Body of pancreas (tissue), 4 donors: ENCODE measurements at places on chromosomes 16 and 17. TPM values are rescaled to one million over a fixed set of nuclear protein-coding genes. Genes with fewer than 3 reads are reported as not detected.

DNA sequence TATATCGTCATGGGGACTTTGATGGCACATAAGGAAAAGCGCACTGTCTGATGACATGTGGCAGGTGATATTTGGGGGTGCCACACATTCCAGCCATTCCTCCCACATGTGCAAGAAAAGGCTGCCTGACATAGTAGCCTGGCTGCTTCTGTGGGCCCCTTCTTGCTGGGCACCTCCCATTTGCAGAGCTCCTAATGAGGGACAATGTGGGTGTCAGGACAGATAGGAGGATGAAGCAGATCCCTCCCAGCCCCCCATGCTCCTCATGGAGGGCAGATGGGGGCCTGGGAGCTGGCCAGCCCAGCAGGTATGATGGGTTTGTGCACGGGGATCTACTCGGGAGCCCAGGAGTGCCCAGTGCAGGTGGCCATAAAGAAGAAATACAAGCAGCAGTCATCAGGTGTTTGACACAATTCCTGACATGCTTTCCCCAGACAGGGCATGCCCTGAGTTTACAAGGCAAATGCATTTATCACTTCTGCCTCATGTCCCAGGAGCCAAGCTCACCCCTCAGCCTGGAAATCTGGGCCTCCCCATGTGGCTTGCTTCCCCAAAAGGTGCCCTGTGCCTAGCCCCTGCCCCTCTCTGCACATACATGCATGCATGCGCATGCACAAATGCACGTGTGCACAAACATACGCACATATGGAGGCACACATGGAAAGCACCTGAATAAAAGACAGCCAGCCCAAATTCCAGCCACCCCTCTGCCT lies 260.6 kb upstream of the RPL38 start:
- DNase-seq = no peak

DNA sequence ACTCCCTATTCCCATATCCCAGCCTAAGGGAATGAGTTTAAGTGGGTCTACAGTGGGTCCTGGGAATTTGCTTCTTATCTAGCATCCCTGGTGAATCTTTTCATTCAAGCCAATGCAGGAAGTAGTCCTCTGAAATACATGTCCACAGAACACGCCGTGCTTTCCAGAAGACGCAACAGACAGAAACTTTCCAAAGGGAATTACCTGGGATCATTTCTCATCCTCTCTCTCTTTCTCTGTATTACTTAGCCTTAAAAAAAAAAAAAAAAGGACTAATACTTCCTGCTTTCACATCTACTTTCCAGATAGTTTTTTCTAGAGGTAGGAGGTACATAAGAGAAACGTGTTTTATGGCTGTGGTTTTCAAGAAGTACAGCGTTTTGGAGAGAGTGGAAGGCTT lies 499.0 kb downstream of the MAF start:
- no peak for DNase-seq

DNA sequence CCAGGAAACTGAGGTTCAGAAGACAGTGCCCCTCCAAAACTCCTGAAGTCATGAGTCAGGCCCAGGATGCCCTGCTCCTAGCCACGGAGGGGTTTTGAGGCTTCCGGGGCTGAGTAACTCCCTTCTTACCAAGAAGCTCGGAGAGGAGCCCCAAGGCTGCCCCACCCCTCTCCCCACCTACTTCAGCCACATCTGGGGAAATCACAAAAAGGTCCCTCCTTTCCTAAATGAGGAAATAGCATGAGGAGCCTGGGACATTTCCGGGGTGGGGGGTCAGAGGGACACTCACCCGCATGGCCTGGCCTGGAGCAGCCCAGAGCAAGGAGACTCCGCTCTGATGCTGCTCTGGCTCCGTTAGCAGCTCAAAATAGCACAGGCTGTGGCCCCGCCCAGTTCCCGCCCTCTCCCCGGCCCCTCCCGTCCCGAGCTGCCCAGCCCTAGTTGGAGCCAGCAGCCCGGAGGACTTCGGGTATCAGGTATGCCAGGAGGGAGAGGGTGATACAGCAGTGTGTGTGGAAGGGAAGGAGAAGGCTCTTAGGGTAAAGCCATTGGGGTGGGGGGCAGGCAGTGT lies 40.1 kb downstream of the MYO18A start:
- DNase-seq = peak; percentile 87

DNA sequence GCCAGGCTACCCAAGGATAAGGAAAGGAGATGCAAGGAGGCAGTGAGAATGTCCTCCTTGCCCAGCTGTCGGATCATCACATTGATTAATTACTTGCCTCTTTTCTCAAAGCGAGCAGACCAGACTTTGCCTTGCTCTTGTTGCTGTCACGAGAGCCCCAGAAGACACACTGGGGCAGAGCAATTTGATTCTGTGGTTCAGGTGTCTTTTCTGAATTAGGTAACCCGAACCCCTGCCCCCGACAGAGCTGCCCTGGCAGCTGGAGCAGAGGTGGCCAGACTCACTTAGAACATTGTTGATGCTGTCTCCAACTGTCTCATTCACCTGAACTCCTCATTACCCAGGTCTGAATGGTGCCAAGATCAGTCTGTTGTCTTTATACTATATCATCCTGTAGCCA lies 34.3 kb downstream of the VAT1L start:
- DNase-seq = no peak

Gene SLC43A2
- 22.4 TPM for total RNA-seq
